Stimulated activated CD8-positive, alpha-beta memory T cell treated with anti-CD3 and anti-CD28 coated beads, Interleukin-4, amount 100 ng/mL, for 1 hour (primary cell): ENCODE measurements at places on chromosomes 5 and 9.

DNA sequence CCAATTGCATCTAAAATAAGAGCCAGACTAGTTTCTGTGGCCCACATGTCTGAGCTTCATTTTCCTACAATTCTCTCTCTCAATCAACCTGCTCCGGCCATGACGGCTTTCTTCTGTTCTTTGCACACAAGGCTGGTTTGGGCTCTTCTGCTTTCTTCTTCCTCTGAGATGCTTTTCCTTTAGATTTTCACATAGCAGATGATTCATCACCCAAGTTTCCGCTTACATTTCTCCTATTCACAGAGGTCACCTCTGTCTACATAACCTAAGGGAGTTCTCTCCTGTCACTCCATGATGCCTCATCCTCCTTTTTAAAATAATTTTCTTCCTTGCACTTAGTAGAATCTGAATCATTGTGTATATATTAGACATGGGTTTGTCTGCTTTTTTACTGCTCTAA, 334.6 kb upstream of the TUSC1 start:
- no peak for DNase-seq

GRCh38 chr5:142182840-142183239, 74.3 kb downstream of the NDFIP1 start:
- DNase-seq: no peak

DNA sequence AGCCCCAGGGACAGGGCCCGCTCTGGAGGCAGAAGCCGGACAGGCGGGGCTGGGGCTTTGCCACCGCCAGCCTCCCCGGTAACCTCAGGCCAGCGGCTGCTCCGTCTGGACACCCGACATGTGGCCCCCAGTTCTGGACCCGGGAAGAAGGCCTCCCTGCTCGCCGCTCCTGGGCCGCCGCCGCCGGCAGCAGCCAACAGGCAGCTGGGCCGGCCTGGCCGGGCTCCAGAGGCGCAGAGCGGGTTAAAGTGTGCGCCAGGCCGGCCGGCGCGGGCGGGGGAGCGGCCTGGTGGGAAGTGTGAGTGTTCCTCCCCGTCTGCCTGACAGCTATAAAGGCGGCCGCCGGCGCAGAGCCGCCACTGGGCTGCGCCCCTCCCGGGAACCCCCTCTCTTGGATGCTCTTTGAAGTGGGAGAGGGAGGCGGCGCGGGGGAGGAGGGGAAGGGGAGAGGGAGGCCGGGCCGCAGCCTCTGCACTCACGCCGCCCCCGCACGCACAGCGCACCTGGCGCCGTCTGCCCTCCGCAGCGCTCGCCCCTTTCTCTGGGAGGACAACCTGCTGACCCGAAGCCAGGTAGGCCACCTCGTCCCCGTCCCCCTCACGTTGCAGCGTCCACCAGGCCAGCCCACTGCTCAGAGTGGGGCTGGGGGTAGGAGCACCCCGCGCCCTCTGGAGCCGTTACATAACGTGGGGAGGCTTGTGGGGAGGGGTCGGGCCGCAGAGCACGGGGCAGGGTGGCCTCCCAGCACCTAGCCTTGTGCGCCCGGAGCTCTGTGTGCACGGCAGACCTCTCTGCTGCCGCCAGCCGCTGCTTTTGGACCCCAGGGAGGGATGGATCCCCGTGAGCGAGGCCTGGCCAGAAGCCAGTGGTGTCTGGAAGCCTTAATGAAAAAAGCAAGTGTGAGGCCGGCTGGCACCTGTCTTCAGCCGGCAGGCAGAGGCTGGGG, at the start of gene ADAMTSL2:
Gene ADAMTSL2 (plus strand): TSS at position 359 of the 946 bp plus-strand sequence. CDS start 2,009 bp downstream, outside the sequence.
- peak; percentile 25 for DNase-seq

DNA sequence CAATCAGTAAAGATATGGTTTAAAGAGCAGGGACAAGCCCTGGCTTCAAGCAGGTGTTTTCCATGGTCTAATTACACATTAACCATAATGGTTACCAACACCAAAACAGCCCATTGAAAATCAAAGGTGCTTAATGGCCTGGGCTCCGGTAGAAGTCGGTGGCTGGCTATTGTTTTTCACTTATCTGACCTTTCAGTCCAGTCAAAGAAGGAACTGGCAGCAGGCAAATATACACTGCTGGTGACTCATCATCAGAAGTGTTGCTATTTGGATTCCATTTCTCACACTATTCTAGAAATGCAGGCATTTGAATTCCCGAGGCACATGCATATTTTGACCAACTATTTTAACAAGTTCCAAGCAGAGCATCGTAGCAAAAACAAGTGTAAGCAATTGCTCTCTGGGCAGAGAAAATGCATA, 26.3 kb upstream of the GABRP start:
- no peak for DNase-seq

DNA sequence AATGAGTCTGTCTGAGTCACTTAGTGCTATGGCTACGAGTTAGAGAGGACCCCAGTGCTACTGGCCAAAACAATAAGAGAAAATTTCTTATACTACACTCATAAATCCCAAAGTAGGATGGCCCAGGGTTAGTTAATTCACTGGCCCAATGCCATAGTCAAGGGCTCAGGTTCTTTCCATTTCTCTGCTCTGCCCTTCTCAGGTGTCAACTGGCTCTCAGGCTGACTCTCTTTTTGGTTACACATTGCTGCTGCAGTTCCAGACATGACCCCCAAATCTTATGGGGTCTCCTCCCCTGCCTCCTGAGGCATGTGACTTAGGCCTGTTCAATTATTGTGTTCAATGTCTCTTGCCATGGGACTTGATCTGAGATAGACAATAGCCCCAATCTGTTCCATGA, 70.4 kb downstream of the ARHGEF37 start:
- no peak for DNase-seq

- DNase-seq: no peak
Measured at GRCh38 chr5:124182133-124182532, 564.3 kb downstream of the ZNF608 start.

DNA sequence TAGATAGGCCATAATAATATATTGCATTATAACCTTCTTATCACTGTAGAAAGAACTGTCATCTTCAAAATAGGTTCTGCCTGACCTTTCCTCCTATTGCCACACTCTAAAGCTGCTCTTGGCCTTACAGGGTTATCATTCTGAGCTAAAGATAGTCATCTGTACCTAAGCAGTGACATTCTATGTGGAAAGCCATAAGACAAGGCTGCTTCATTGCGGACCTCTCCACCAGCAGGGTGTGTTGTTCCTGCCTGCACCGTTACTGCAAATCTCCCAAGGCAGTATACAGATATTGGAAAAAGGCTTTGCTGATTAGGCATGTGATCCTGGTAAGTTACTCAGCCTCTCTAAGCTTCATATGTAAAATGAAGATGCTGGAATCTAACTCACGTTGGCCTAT, 8.1 kb downstream of the ZNF622 start:
- no peak for DNase-seq

GRCh38 chr9:97640325-97640724, 6.7 kb downstream of the NCBP1 start:
- no peak for DNase-seq

DNA sequence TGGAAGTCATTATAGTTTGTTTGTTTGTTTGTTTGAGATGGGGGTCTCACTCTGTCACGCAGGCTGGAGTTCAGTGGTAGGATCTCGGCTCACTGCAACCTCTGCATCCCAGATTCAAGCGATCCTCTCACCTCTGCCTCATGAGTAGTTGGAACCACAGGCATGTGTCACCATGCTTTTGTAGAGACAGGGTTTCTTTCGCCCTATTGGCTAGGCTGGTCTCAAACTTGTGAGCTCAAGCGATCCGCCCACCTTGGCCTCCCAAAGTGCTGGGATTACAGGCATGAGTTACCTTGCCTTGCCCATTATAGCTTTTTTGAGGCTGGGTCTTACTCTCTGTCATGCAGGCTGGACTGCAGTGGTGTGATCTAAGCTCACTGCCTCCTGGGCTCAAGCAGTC, 28.8 kb downstream of the NSD1 start:
- DNase-seq: no peak

DNA sequence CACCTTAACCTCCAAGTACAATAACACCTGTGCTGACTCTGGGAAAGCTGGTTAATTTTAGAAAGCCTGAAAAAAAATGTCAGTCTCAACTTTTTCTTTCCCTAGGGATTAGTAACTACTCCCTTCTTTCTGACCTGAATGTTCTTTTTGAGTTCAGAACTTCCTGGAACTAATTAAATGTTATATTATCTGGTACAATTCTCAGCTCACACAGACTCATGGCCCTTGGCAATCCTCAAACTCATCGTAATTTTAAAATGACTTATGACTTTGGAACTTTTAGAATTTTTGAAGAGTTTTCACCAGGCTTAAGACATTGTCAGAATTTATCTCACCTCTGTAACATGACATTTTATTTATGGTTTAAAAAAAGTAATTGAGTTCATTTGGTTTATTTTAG, 315.0 kb downstream of the FER start:
- no peak for DNase-seq
